NCI-H1694 (cell line): ENCODE measurements at places on chromosomes 4 and X.

GRCh38 chr4:51842167-51842553 is 793 bp upstream of the DCUN1D4 start:
- no peak for DNase-seq

- no peak for DNase-seq
Measured at GRCh38 chr4:7850489-7850888, 89.2 kb downstream of the AFAP1 start.

DNA sequence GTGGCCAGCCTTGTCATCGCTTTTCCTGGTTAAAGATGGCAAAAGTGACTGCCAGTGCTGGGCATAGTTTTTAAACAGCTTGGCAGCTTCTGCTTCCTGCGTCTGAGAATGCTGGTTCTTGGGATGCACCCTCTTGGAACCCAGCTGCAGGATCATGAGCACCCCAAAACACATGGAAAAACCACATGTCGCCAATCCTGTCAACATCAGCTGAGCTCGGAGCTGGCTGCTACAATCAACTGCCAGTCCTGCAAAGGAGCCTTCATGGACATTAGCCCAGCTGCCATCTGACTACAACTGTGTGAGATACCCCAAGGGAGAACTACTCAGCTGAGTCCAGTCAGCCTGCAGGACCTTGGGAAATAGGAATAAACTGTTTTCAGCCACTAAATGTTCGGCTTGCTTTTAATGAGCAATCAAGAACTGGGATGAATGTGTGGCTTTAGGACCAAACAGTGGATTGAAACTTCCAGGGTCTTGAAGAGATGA is 31.0 kb downstream of the OSTC start:
- DNase-seq, result no peak

- no peak for DNase-seq
Measured at GRCh38 chrX:71228063-71228642, 5.1 kb downstream of the GJB1 start.

- DNase-seq, result no peak
Measured at GRCh38 chr4:119048446-119048845, 87.2 kb upstream of the MYOZ2 start.

- DNase-seq, result no peak
Measured at GRCh38 chrX:40088299-40088625, 9.5 kb downstream of the BCOR start.

GRCh38 chr4:124032035-124032434 is 635.4 kb downstream of the SPRY1 start:
- no peak for DNase-seq

DNA sequence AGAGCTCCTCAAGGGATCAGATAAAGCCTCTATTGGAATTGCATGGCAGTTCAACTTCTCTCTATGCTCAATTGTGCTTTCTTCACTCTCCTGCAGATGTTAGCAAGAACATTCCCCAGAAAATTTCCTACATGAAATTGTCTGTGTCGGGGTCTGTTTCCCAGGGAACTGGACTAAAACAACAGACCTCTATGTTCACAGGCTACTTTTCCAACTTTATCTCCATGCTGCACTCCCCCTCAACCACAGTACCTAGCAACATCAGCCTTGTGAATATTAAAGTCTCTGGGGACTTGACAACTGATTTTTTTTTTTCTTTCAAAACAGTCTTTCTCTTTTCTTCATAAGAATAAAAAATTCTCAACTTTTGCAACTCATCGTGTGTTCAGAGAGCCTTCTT is 1470.8 kb upstream of the ADGRL3 start:
- no peak for DNase-seq
